Suppressor macrophage (primary cell): ENCODE measurements at places on chromosomes 13 and 19.

DNA sequence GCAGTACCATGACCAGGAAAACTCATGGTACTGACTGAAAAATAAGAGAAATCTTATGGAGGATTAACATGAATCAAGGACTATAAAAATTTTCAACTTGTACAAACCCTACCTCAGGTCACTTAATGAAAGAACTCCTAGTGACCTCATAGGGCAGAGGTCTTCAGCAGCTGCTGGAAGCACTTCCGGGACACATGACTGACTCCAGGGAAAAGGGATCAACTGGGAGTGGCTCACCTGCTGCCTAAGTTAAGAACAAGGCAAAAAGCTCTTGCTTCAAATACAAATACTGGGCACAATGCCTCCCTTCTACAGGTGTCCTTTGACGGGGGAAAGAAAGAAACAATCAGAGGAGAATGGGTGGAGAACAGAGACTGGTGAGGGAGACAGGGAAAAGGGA is 18.6 kb downstream of the DOCK9 start:
- DNase-seq = no peak

- DNase-seq = no peak
Observed at GRCh38 chr13:23289917-23290357, 109.2 kb downstream of the SGCG start.

DNA sequence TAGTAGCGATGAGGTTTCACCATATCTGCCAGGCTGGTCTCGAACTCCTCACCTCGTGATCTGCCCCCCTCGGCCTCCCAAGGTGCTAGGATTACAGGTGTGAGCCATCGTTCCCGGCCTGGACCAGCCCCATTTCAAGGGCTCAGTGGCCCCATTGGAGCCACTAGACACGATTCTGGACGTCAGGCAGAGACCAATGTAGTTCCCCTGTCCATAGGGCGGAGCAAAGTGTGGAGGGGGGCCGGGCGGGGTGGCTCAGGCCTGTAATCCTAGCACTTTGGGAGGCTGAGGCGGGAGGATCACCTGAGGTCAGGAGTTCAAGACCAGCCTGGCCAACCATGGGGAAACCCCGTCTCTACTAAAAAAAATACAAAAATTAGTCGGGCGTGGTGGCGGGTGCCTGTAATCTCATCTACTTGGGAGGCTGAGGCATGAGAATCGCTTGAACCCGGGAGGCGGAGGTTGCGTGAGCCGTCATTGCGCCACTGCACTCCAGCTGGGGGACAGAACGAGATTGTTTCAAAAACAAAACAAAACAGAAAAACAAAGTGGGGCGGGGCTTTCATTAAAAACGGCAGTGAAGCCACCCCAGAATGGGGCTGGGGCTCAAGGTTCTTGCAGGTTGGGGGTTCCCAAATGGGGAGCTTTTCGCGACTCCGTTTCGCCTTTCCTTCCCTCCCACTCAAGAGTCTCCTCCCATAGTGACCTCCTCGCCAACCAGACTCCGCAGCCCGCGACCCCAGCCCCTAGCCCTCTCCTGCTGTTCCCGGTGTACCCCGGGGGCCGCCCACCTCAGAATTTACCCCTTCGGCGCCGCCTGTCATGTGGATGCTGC is 758 bp upstream of the TECR start:
- DNase-seq = no peak

DNA sequence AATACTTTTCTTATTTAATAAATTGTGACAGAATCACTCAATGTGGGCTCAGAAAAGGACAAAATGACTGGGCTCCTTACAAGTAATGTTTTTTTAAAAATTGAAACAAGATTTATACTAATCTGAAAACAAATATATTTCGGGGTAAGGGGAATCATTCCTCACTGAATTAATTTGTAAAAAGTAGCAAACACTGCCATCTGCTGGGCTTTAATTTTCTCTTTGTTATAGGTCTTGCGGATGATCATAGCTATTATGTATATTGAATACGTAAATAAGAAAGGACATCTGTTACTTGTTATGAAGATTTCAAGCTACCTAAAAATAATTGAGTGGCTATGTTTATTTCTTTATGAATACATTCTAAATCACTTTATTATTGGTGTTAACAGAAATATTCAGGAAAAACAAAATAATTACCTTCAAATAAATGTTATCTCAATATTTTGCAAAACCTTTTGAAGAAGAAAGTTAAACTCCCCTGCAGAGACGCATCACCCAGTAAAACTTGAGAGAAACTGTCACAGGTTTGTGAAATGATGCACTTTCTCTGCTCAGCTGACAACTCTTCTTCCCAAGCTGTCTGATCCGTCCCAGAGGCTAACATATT is 17.8 kb upstream of the ENOX1 start:
- peak; percentile 78 for DNase-seq

DNA sequence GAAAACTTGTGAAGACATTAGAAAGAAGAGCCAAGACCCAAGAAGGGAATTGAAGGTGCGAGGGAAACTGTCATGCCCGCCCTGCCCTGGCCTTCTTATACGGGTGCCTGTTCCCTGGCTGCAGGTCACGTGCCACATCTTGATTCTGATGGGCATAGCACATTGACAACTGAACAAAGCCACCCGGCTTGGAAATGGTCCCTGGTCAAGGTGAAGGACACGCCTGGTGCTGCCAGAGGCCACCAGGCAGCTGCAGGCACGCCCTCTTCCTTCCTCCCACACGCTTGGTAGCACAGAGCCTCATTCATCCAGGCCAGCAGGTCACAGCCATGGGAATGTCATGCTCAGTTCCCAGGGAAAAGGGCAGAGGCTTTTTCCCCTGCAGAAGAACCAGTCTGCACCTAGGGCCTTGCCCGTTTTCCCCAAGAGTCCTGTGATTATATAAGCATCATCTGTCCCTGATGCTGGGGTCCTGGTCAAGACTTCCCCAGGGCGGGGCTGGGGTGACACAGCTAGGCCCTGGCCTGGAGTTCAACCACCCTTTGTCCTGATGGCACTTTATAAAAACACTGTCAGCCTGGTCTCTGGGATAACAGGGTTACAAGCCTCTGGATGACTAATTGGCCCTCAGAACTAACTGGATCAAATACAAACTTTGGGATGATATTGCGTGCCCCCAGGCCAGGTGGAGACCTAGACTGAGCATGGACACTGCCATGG is 56.0 kb downstream of the CDADC1 start:
- no peak for DNase-seq

GRCh38 chr13:105670179-105670990 is 865.1 kb downstream of the EFNB2 start:
- no peak for DNase-seq

- no peak for DNase-seq
Observed at GRCh38 chr19:48444129-48444935, 1.5 kb upstream of the GRWD1 start.

- no peak for DNase-seq
Observed at GRCh38 chr13:103772576-103772975, 706.4 kb upstream of the SLC10A2 start.

DNA sequence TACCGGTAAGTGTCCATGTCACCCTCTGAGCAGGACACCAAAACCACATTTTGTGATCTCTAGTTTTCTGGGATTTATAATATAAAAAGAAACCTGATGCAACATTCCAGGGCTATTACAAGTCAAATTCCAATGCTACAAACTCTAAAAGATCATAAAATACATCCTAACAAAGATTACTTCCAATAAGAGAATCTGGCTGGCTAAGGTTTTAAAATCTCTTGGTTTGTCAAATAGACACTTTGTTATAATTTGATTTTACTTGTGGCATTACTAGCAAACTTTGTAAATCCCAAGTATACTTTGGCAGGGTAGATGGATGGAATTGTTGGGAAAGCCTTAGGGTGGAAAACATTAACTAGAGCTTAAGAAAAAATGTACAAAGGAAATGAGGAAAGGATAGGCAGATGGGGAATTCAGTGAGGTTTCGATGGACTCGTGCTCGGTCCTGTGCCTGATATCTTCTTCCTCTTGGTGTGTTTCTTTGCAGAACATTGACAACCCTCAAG is 74.0 kb upstream of the POMP start:
- peak; percentile 53 for DNase-seq

GRCh38 chr13:113663934-113664333 is 3.1 kb upstream of the GRK1 start:
- no peak for DNase-seq

DNA sequence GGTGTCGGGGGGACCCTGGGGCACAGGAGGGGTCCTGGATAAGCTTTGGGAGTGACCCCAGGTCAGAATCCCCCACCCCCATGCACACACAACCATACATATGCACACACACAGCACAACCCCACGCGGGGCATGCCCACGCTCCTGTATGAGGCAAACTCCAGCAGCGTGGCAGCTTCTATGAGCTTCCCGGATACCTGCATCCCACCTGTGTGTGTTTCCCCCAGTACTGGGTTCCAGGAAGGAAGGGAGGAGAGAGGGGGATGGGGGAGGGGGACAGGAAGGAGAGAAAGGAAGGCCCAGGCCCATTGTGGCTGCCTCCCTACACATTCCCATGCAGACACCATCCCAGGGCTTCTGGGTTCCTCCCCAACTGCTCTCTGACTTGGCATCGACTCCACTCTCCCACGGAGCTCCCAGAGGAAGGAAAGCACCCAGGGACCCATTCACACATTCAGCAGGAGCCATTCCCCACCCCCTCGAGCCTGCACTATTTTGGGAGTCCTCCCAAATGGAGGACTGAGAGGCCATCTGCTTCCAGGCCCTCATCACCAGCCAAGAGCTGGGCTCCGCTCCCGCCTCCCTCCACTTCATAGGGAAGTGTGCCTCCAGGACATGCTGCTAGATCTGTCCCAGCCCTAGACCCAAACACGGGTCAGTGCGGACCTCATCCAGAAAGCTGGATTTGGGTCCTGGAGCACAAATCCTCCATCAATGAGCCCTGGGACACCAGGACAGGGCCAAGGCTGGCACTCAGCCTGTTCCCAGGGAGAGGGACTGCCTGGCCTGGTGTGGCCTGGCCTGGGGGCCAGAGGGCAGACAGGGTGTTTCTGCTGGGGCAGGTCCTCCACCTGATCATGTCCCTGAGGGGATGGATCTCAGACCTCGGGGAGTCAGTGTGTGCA is 13.2 kb downstream of the PRR36 start:
- no peak for DNase-seq

DNA sequence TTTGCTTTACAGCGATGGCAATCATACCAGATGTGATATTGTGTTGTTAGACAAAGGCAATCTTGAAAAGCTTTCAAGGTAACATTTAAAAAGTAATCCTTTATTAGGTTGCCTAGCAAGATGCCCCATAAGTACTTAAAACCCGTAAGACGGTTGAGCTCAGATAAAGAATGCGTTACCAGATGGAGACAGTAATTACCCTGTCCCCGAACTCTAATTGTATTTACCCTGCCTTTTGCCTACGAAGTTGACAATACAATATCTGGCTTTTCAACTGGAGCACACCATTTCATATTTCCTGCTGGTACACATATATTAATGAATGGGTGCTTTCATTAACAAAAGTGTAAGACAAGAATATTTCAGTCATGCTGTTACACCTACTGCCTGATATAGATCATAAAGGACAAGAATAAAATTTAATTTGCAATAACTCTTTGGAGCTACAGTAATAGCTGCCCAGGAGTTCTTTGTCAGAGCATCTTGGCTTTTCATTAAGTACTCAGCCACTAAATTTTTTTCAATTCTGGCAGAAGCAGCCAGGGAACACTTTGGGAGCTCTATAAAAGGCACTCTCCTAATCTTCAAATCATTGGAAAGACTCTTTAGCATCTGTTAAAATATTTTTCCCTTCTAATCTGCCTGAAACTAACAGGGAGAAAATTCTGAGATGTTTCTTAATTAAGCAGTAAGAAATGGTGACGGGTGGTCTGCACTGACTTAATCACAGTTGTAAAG is 63.8 kb downstream of the DCT start:
- DNase-seq = no peak

- DNase-seq = no peak
Observed at GRCh38 chr13:100291624-100292023, 202.7 kb downstream of the PCCA start.

GRCh38 chr13:59394496-59394895 is 769.2 kb downstream of the DIAPH3 start:
- DNase-seq = no peak

- no peak for DNase-seq
Observed at GRCh38 chr19:52170863-52171320, 529 bp downstream of the ZNF836 start.

DNA sequence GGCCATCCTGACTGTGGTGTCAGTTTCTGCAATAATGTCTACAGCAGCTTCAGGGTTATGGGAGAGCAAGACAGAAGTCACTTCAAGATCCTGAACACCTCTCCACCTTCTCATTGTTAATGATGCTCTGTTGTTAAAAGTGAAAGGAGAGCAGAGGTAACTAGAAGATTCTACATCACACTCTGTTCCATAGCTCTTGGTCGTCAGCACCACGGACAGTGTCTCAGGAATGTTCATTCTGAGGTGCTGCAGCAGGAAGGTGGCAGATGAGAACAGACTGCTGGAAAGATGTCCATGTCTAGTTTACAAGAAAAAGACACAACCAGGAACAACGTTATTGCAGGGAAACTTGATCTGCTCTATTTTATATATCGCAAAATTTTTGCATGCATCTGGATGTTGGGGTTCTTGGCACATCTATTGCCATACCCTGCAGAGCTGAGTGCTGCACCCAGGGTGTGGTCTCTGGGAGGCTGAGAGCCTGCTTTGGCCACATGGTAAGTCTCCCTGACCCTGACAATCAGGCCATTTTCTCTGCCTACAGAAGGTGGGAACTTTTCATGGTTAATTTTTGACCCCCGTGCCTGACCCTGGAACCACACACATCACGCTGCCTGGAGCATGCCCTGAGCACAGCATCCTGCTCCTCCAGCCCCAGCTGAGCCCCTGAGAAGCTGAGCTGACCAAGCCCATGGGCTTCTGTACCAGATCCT is 12.7 kb downstream of the CEACAM21 start:
- peak; percentile 19 for DNase-seq

GRCh38 chr13:78576261-78576660 is 27.1 kb downstream of the POU4F1 start:
- DNase-seq = no peak

DNA sequence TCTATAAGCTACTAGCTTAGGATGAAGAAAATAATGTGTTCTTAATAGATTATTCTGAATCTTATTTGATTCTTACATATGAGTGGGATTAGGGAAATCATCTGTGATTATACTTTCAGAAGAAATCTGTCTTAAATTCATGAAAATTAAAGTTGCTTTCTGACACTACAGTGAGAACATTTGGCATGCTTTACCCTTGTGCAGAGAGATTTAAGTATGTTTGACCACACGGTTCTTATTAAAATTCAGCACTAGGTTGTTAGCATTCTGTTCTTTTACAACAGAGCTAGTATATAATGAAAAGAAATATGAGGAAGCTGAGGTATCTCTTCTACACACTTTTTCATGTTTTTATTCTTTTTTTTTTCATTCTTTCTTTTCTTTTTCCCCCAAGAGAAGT is 2723.9 kb downstream of the PCDH9 start:
- no peak for DNase-seq

- DNase-seq = no peak
Observed at GRCh38 chr13:29527511-29527910, 68.0 kb downstream of the SLC7A1 start.

DNA sequence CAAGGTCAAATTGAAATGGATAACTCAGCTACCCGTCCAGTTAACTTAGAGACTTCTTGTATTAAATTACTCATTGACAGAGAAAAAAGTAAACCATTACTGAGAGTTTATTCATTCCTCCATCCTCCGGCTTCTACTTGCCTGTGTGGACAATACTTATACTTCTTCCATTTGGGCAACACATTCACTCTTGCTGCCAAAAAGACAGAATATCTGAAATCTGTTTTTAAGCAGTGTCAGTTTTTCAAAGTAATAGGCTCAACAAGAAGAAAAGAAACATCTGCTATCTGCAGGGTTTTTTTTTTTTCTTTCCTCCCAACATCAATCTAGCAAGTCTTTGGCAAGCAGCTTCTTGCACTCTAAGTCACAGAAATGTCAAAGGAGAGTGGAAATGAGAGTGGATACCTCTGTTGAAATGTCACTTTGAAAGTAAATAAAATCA is 1142.8 kb downstream of the PCDH9 start:
- no peak for DNase-seq
